Left ventricle myocardium inferior (tissue), 1 donor: ENCODE measurements at places on chromosomes 1 and 21. TPM values are rescaled to one million over a fixed set of nuclear protein-coding genes. Genes with fewer than 3 reads are reported as not detected.

The LCE1E gene
- total RNA-seq = not detected

The SOX13 gene
- total RNA-seq = 13.1 TPM

The CFHR1 gene
- total RNA-seq = not detected

GRCh38 chr1:24198766-24199165 is 11.7 kb upstream of the IFNLR1 start:
- no peak for DNase-seq

GRCh38 chr1:8374812-8375211 is 56.9 kb downstream of the SLC45A1 start:
- no peak for DNase-seq

DNA sequence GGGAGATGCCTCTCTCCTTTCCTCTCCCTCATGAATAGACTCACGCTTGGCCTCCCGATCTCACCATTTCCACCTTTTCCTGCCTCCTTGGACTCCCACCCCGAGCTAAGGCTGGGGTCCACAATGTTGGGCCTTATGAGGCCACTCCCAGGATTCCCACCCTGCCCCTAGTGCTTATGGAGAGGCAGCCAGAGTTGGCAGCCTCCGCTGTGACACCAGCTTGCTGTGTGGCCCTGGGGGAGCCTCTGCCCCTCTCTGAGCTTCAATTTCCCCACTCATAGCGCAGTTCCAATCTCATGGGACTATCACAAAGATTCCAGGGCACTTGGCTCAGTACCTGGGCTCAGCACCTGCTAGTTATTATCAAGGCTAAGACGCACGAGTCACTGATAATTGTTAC is 118.7 kb upstream of the WNT4 start:
- no peak for DNase-seq

- no peak for DNase-seq
Measured at GRCh38 chr1:94332952-94333351, 85.2 kb upstream of the ABCD3 start.

DNA sequence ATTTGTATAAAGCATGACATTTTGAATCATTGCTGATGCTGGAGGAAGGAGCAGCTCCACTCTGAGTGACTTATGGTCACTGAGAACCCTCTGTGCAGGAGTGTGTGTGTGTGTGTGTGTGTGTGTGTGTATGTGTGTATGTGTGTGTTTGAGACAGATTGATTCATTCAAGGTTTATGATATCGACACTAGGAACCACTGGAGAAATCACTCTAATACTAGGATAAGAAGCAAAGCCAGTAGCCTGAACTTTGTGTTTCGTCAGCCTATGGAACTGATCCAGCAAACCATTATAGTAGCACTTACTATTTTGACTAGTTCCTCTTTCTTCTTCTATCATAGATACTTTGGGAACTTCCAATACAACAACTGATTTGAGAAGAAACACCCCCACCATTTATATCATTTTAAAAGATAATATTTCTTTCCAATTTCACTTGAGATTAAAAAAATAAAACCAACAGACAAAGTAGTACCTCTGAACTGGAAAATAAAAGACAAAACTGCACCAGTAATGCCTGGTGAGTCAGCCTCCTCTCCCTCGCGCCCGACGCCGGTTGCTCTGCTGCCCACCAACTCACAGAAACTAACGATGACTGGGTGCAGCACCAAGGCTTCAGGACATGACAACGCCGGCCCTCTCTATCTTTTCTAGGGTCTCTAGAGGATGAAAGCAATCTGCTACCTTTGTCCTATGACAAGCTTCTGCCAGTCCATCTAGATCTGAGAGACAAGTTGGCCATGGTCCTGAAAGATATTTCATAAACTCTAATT is 20.9 kb downstream of the SLAMF1 start:
- no peak for DNase-seq

DNA sequence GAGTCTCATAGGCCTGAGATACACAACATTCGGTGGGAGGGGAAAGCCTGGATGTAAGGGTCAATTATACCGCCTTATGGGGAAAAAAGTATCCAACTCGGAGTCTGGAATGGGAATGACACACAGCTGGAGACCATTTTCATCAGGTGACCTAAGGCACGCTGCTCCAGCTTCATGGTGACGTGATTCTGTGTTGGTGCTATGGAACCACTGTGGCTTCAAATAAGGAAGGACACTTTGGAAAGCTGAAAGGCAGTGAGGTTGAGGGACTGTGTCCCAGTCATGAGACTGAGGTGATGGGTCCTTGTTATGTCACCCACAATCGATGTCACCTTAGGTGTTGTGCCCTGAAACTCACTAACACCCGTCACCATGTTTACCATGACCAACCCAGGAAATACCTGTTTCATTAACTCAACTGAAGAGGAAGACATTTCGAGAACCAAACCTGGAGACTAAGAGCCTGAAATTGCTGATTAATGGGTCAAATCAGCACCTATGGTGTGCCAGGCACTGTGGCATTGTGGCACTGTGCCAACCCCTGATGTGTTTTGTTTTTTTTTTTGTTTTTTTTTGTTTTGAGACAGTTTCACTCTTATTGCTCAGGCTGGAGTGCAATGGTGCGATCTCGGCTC is 54.5 kb downstream of the IRF2BP2 start:
- DNase-seq = no peak

DNA sequence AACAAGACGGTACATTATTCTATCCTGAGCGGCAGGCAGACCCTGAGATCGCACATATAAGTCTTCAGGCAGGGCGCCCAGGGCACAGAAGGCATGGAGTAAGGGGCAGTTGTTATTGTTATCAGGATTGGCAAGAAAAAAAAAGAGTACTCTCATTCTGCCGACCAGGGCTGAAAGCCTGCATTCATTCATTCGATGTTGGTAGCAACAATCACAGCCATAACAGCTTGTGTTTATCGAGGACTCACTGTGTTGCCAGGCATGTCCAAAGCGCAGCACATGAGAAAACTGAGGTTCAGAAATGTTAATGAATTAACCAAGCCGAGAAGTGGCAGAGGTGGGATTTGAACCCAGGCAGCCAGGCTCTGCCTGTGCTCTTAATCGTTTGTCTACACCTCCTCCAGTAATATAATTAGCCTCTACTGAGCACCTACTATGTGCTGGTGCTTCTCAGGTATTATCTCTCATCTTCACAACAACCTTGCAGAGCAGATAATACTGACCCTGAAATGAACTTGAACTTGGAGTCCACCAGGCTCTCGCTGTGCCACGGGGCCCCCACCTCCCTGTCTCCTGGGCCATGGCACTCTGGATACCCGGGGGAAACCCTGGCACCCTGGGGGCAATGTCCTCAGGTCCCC is 56.2 kb downstream of the TAS1R2 start:
- no peak for DNase-seq

GRCh38 chr1:86018283-86018923 is 138.2 kb downstream of the COL24A1 start:
- DNase-seq = no peak
